NCI-H526 treated with DMSO at 0.1 percent for 48 hours (cell line): ENCODE measurements at places on chromosomes 7 and 10.

- no peak for DNase-seq
Measured at GRCh38 chr10:114540236-114540635, 117.8 kb downstream of the ABLIM1 start.

DNA sequence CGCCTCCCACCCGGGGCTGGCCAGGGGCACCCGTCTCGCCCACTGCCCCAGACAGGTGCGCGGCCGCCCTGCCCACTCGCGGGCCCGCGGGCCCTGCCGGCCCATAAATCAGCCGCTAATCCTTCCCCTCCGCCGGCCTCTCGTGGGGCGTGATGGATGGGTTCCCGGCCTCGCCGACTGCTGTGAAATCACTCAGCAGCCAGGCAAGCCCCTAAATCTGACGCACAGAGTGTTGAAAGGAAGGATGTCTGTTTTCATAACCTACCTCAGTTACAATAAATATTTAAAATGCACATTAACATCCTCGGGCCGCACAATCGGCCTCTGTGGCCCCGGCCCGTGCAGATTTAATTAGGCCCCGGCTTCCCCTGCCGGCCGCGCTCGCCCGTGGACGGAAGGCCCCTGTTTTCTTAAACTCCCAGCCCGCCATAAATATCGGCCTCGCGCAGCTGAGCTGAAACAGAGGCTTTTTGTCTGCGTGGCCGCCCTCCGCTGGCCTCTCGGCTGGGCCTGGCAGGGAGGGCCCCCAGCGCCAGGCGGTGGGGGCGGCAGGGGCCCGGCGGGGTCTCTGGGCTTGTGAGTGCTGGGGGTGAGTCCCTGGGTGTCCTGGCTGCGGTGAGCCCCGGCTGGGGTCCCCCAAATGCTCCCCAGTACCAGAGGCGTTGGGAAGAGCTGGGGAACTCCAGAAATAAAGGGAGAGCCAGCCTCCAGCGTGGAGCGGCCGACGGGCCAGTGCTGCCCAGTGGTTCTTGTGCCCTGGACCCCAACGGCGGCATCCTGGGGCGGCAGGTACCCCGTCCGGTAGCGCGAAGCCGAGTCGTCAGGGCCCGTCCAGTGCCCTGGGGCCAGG lies 90.7 kb downstream of the UNCX start:
- DNase-seq = no peak

- peak; percentile 17 for DNase-seq
Measured at GRCh38 chr7:37201003-37201875, 247.4 kb downstream of the ELMO1 start.

DNA sequence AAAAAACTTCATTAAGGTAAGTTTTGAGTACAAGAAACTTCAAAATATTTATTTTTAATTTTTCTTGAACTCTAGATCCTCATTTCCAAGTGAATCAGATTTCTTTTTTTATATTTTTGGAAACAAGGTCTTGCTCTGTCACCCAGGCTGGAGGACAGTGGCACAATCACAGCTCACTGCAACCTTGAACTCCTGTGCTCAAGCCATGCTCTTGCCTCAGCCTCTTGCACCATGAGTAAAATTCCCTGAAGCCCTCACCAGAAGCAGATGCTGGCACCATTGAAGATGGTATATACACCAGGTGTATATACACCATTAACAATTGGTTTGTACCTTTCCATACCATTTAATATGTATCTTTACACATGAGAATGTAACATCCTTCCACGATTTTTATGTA lies 45.1 kb upstream of the ODAD2 start:
- no peak for DNase-seq

DNA sequence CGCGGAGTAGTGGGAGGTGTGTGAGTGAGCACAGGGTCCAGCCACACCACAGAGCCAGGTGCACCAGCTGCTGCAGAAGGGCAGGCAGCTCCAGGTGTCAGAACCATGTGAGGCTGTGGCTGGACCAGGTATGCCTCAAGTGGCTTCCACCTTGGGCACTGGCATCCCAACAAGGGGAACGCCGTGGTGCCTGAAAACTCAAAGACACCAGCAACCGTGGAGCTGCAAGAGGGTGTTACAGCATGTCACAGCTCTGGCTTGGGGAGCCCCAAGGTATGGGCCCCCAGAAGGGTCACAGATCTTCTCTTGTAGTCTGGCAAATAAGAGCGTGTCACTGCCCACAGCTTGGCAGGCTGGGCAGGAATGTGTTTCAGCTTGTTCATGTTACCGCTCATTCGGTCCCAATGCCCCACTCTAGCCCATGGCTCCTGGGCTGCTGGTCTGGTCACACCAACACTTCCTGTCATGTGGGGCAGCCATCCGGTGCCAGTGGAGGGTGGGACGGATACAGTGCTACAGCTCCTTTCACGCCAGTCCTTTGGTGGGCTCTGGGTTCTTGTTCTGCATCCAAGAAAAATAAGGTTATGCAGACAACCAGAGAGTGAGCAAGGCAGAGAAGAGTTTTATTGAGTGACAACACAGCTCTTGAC lies 29.8 kb downstream of the STRA8 start:
- no peak for DNase-seq

DNA sequence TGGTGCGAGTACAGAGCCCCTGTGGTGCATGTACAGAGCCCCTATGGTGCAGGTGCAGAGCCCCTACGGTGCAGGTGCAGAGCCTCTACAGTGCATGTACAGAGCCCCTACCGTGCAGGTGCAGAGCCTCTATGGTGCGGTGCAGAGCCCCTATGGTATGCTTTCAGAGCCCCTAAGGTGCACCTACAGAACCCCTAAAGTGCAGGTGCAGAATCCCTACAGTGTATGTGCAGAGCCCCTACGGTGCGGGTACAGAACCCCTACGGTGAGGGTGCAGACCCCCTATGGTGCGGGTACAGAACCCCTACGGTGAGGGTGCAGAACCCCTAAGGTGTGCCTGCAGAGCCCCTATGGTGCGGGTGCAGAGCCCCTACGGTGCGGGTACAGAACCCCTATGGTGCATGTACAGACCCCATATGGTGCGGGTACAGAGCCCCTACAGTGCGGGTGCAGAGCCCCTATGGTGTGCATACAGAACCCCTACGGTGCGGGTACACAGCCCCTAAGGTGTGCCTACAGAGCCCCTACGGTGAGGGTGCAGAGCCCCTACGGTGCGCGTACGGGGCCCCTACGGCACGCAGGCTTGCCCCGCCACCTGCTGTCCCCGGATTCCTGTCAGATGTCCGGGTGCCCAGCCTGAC lies 53.5 kb downstream of the MGMT start:
- DNase-seq = no peak

- DNase-seq = no peak
Measured at GRCh38 chr10:67663449-67664087, 32.4 kb downstream of the CTNNA3 start.

DNA sequence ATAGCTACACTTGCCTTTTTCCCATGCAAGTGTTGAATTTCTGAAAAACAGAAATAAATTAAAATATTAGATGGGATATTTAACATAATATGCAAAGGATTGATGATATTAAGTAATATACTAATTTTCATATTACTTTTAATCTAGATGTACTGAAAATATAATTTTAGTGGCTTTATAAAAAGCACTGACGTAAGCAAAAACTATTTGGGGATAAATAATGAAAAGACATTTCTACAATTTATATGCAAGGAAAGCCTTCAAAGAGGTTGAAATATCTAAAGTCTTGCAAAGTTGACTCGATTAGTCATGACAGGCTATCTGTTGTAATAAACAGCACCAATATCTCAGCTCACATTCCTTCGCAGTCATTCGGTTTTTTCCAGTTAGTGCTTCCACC lies 94.9 kb upstream of the ABCB5 start:
- DNase-seq = no peak

- DNase-seq = no peak
Measured at GRCh38 chr7:134903073-134903790, 83.1 kb upstream of the AGBL3 start.

DNA sequence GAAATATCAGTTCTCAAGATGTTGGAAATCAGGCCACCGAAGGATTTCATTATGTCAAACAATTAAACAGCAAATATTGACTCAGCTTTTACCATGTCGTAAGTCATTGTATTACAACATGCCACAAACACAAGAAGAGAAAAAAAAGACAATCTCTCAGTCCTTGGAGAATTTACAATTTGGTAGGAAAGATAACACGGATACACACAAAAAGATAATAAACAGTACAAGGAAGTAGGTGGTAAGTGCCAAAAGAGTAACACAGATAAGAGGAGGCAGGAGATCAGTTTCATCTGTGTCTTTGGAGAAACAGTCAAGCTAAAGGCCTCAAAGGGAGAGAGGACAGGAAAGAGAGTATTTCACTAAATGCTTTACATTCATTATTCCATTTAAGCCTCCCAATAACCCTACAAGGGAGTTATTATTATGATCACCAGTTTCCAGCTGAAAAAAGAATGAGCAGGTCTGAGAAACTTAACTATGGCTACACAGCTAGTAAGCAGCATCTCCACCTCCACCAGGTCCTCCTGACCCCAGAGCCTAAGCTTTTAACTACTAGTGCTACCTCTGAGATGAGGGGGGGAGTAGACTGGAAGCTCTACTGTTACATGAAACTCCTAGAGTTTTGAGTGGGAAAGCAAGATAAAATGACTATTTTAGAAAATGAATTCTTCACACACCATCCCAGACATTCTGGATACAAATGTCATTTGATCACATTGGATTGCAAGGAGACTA lies 13.9 kb upstream of the DNAJC1 start:
- DNase-seq = no peak

DNA sequence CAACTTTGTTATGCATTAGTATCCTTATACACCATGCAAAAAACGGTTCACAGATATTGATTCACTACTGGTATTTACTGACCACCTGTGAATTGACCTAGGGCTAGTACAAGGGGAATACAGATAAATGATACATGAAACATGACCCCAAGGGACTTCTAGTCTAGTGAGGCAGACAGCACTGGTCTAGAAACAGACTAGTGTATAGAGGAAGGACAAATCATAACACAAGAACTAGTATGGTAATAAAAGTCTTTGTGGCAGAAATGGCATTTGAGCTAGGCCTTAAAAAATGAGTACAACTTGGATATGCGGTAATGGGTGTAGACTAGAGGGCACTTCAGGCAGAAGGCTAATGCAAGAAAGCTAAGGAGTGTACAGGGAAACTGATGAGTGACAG lies 86.6 kb downstream of the SLC25A13 start:
- DNase-seq = no peak

DNA sequence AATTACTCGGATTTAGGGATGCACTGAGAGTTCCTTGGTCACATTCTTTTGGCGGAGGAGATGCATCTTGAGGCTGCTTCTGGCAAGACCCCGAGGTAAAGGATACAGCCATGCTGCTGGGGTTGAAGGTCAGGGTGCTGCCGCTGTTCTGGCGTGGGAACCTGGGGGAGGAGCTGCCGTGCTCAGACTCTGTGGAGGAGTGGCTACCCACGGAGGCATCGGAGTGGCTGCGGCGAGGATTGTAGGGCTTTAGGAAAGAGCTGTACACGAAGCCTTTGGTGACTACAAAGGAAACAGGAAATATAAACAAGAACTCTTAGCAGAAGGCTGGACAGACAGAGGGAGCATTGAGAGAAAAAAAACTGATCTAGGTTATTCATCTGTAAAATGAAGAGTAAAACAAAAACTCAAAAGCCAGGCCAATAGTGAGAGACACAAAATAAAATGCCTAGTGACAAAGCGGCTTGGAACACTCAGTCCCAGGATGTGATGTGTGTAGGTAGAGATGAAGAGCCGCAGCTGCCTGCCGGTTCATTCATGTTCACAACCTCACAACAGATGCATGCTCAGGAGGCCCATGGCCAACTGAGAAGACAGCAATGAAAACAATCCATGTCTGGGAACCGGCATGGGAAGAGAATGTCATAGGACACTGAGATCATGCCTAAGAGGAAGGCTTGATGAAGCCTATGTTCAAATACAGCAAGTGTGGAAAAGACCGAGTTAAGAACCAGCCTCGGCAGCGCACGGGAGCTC lies 97.8 kb downstream of the ABCC2 start:
- no peak for DNase-seq

DNA sequence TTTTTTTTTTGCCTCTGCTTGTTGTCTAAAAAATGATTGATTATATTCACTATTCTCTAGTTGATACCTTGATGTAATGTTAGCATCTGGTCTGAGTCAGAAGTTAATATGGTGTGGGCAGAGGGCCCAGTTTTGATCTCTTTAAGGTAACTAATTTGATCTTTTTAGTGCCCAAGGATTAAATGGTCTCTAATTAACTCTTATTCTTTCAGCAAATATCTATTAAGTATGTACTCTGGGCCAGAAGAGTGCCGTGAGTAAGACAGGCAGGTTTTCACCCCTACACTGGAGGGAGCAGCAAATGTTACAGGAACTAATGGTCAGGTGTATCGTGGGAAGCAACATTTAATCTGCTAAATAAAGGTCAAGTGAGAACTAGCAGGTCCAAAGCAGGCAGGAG lies 144.6 kb upstream of the COL1A2 start:
- no peak for DNase-seq

DNA sequence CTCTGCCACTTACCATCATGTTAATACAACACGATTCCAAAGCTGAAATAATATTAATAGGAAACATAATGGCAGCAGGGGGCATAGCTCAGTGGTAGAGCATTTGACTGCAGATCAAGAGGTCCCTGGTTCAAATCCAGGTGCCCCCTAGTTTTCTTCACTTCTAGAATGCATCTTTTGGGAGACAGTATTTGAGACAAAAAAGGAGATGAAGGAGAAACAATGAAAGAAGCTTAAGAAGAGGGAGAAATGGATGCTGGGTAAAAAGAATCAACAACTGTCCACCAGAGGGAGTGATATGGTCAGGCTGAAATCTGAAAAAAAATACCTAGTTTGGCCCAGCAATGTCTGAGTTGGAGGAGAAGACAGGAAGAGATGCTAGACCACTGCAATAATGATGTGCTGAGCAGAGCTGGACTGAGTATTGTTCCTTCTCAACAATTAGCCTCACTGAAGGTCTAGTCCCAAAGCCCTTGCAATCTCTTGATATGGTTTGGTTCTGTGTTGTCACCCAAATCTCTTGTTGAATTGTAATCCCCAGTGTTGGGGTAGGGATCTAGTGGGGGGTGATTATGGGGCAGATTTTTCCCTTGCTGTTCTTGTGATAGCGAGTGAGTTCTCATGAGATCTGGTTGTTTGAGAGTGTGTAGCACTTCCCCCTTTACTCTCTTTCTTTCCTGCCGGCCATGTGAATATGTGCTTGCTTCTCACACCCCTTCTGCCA lies 48.3 kb downstream of the ZNF783 start:
- DNase-seq = peak; percentile 45

DNA sequence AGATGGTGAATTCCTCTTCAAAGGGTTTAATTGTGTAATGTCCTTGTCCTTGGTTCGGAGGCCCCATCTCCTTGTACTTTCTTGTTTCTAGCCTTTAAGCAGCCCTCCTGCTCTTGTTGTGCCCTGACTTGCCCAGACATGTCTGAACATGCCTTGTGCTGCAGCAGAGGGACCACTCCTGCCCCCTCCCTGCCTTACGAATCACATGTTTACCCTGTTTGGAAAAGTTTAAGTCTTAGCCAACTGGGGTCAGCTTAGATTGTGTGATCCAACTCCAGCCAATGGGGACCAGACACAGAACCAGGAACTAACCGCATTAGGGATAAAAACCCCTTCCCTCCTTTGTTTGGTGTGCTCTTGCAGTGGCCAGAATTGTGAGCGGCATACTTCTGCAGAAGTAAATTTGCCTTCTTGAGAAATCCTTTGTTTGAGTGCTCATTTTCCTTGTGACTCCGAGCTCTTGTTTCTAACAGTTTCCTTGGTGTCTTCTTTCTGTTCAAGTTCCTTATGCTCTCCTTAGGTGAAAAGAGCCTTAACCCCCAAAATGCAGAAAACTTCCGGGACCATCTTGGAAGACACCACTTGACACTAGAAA lies 29.4 kb downstream of the CLRN3 start:
- DNase-seq = no peak
